ENCODE measurements at places on chromosomes 12 and 14.

- DNase-seq = peak; percentile 61
These were observed 57.8 kb upstream of the FUT8 start for GRCh38 chr14:65354715-65355114.

- DNase-seq = no peak
These were observed 13.8 kb downstream of the RAPGEF3 start for GRCh38 chr12:47744778-47745436.

DNA sequence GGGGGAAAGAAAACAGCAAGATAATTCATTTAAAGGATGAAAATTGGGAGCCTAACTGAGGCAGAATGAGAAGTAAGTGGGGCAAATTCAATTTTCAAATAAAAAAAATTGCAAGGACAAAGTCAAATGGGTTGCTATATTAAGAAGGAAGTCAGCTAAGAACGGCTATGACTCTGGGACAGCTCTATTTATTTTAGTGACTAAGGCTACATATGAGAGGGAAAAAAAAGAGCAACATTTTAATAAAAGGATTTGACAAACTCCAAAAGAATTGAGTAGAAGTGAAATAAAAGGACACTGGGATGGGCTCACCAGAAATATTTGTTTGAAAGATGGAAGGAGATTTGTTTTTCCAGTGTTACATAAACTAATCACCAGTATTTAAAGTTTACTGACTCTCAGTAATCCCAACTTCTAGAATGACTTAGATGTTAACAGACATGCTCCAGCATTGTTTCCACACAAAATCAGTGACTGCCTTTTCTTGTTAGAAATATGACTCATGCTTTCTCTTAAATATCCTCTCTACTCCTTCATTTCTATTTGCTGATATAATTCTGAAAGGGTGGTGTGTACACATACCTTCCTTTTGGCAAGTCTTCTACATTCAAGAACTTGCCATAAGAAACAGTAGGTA is 198.5 kb downstream of the SLC25A21 start:
- DNase-seq = no peak

GRCh38 chr12:127145929-127146789 is 1120.8 kb upstream of the TMEM132C start:
- DNase-seq = peak; percentile 69

DNA sequence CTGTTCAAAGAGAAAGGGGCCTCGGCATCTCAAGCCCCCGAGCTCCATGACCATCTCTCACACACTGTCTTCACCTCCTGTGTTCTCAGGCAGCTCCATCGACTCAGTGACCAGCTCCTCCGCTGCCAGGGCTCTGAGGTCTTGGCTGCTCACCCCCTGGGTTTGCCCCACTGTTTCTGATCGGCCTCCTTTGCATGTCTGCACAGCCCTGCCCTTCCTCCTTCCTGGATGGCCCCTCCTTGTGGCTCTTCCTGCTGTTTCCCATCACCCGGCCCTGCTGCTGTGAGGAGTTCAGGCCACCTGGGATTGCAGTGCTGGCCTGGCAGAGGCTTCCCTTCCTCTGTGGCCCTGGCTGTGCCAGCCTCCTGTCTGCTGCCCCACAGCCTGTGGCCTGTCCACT is 38.1 kb upstream of the PIWIL1 start:
- no peak for DNase-seq

GRCh38 chr12:109605599-109606228 is 32.1 kb downstream of the MVK start:
- DNase-seq = no peak

GRCh38 chr14:103503296-103503695 is 19.3 kb downstream of the CKB start:
- DNase-seq = no peak

- no peak for DNase-seq
These were observed 66.9 kb upstream of the ACTN1 start for GRCh38 chr14:69045857-69046475.

- DNase-seq = no peak
These were observed 371.5 kb downstream of the ALG10 start for GRCh38 chr12:34393821-34394150.

DNA sequence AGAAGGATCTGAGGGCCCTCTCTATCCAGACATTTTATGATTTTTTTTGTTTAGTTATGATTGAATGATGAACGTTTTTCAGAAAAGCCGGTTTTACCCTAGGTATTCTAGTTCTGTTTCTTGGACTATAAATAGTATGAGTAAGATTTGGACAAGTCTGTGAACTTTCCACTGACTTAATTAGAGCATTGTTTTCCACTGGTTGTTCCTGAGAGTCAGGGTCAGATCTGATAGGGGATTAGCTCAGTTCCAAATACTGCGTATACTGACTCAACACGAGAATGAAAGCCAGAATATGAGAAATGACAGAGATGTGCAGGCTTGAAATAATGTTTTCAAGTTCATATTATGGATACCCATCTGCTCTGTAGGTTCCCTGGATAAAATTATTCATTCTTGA is 361.6 kb downstream of the AEBP2 start:
- DNase-seq = no peak

- peak; percentile 8 for DNase-seq
These were observed 202.2 kb downstream of the TMEM132D start for GRCh38 chr12:129701631-129702101.

DNA sequence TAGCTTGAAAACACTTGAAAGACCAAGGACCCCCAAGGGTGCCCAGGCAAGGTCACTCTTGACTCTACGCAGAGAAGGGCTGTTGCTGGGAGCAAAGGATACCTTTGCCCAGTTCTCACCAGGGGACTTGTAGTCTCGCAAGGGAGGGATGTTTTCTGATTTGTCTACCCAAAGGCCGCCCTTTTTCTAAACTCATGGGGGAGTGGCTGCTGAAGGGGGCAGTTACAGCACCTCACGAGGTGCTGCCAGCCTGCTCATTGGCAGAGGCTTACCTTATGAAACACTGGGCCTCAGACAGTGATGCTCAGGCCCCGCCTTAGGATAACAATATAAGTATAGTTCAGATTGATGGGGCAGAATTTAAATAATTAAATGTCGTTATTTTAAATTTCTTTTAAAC is 107.0 kb downstream of the ETV6 start:
- DNase-seq = no peak

DNA sequence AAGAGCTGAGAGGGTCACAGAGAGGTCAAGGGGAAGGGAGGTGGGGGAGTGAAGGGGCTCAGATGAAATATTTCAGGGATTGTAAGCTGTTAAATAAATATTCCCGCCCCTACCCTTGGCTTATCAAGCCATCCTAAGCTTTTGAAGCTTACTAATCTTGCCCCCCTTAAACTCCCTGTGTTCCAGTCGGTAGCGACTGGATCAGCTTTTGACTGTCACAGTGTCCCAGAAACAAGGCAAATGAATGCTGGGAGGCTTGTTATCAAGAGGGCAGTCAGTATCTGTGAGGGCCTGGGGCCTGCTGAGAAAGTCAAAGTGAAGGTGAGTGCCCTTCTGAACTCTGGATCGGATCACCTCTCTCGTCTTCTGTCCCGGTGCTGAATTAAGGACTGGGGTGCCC is 128.1 kb downstream of the DACT1 start:
- no peak for DNase-seq

All from large intestine (tissue), 12 donors.